ENCODE measurements at places on chromosomes 7 and 10.

GRCh38 chr10:118672766-118673715 lies 77.6 kb upstream of the PRLHR start:
- DNase-seq = no peak

GRCh38 chr7:98137826-98138151 lies 31.1 kb downstream of the LMTK2 start:
- no peak for DNase-seq

GRCh38 chr7:96021568-96021967 lies 249.2 kb downstream of the DYNC1I1 start:
- DNase-seq = no peak

DNA sequence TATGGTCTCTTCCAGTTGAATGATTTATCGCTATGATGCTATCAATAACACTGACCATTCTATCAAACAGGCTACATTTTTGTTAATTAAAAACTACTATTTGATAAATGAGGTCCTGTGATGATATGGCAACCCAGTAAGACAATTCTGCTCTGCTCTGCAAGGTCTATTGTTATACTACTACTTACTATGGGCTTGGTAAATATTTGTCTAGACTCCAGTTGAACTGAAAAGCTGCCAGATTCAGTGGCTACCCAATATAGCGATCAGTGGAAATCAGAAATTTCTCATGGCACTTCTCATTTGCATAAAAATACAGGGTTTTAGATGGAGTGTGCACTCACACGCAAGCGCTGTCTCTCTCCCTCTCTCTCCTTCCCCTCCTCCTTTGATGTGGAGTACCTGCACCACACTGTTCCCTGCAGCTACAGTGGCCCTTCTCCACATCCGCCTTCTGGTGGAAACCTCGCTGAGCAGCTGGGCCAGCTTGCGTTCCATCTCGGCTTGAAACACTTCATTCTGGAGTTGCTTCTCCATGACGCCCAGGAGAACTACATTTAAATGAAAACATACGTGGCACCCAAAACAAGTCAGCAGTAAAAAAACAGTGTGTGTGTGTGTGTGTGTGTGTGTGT lies 77.9 kb downstream of the KIAA1549 start:
- no peak for DNase-seq
